ENCODE measurements at places on chromosomes 6 and 20.
A peak's percentile ranks its signal among the peaks of the same experiment; 100 is the strongest.

- DNase-seq = peak; percentile 53
- H3K4me3 ChIP-seq = no peak overlapping the region
- no peaks in the 10 kb centered on the region for H3K27me3 ChIP-seq
- H3K27ac ChIP-seq = no peak overlapping the region
- H3K36me3 ChIP-seq = no peaks in the 10 kb centered on the region
These were observed 34.0 kb upstream of the FOXO3 start for GRCh38 chr6:108526739-108527174.

- peaks cover 6% of the 10 kb centered on the region for H3K4me1 ChIP-seq
- no peak overlapping the region for H3K4me3 ChIP-seq
- H3K36me3 ChIP-seq = no peaks in the 10 kb centered on the region
- DNase-seq = no peak
- H3K27me3 ChIP-seq = no peaks in the 10 kb centered on the region
These were observed 24.3 kb downstream of the AKAP7 start for GRCh38 chr6:131159578-131159977.

- H3K4me1 ChIP-seq = peaks cover 14% of the 10 kb centered on the region
- no peak for DNase-seq
- H3K4me3 ChIP-seq = no peak overlapping the region
These were observed 270.0 kb upstream of the SOX4 start for GRCh38 chr6:21323577-21323976.

- no peak for DNase-seq
- no peak overlapping the region for H3K4me3 ChIP-seq
- H3K4me1 ChIP-seq = peaks cover 4% of the 10 kb centered on the region
- no peak overlapping the region for H3K27ac ChIP-seq
- no peaks in the 10 kb centered on the region for H3K36me3 ChIP-seq
These were observed 359.5 kb upstream of the FLRT3 start for GRCh38 chr20:14696937-14697336.

GRCh38 chr20:19285436-19285835, 73.0 kb downstream of the SLC24A3 start:
- no peak for DNase-seq
- no peaks in the 10 kb centered on the region for H3K36me3 ChIP-seq
- no peak overlapping the region for H3K4me3 ChIP-seq
- no peak overlapping the region for H3K27ac ChIP-seq
- H3K4me1 ChIP-seq = no peaks in the 10 kb centered on the region

DNA sequence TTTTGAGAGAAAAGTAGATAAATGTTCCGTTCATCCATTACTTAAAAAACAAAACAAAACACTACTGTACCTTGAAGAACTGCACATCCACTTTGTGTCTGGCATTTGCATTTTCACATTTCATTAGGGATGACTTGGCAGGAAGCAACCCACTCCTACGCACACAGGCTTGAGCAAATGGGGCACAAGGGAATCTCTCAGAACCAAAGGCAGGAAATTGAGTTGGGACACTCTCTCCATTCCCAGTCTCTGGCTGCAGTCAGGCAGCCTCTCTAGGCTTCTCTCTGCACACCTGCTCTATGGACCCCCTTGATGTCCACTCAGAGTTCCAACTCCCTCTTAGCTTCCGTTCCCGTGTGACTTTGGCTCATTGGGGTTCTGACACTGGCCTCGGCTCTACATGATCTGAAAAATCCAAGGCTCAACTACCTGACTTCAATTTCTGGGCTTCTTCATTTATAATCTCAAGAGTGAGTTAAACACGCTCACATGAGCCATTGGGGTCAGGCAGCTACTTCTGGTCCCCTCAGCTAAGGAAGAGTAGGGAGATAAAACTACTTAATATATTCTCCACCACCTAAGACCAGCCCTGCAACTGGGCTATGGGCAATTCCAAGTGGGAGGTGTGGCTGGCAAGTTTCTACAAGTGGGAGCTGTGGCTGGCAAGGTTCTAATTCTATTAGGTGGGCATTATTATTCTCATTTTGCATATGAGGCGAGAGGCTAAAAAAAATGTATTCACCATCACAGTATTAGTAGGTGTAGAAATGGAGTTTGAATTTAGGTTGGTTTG, 251.9 kb downstream of the SOD2 start:
- DNase-seq = no peak
- H3K27ac ChIP-seq = no peak overlapping the region
- H3K4me1 ChIP-seq = no peaks in the 10 kb centered on the region
- H3K27me3 ChIP-seq = no peaks in the 10 kb centered on the region
- H3K36me3 ChIP-seq = no peaks in the 10 kb centered on the region

DNA sequence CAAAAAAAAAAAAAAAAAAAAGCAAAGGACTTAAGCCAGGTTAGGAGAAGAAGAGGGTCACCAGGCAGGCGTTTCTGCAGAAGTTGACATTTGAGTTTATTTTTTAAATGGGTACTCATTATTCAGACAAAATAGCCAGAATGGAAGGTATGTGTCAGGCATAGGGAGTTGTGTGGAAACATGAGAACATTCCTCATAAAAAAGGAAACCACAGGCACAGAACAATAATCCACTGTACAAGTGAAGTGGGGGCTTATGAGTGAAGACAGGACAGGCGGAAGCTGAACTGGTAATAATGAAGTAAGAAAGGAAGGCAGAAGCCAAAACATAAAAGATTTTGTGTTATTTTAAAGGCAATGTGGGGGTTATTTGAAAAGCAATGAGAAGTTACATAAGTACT, 104.6 kb downstream of the EPB41L2 start:
- no peaks in the 10 kb centered on the region for H3K4me1 ChIP-seq
- no peak overlapping the region for H3K4me3 ChIP-seq
- no peak for DNase-seq
- no peaks in the 10 kb centered on the region for H3K36me3 ChIP-seq
- no peaks in the 10 kb centered on the region for H3K27me3 ChIP-seq

- H3K4me1 ChIP-seq = no peaks in the 10 kb centered on the region
- no peaks in the 10 kb centered on the region for H3K27me3 ChIP-seq
- H3K36me3 ChIP-seq = no peaks in the 10 kb centered on the region
- H3K4me3 ChIP-seq = no peak overlapping the region
- no peak for DNase-seq
These were observed 37.2 kb downstream of the SULF2 start for GRCh38 chr20:47748069-47748468.

- H3K27me3 ChIP-seq = no peaks in the 10 kb centered on the region
- H3K27ac ChIP-seq = no peak overlapping the region
- DNase-seq = no peak
- no peaks in the 10 kb centered on the region for H3K4me1 ChIP-seq
- peaks cover 15% of the 10 kb centered on the region for H3K36me3 ChIP-seq
These were observed 20.1 kb downstream of the PSMB1 start for GRCh38 chr6:170532867-170533488.

DNA sequence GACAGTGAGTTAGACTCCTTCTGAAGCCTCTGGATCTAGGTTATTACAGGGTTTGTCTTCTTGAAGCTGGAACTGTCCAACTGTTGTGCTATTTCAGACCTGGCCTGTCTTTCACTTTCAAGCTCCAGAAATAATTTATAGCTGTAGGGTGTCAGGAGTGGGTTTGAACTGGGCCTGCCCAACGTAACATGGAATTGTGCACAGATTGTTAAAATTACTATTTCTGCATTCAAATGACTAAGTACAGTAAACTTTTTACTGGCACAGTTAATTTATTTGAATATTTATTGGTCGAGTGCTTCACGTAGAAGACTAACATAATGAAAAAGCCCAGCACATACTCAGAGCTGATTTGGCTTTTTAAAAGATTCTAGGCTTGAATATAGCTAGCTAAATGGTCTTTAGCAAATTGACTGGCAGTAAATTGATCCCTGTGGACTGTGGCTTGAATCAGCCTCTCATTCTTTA, 74.3 kb downstream of the ARID1B start:
- H3K4me1 ChIP-seq = peaks cover 44% of the 10 kb centered on the region
- H3K4me3 ChIP-seq = no peak overlapping the region
- DNase-seq = no peak
- no peaks in the 10 kb centered on the region for H3K36me3 ChIP-seq

DNA sequence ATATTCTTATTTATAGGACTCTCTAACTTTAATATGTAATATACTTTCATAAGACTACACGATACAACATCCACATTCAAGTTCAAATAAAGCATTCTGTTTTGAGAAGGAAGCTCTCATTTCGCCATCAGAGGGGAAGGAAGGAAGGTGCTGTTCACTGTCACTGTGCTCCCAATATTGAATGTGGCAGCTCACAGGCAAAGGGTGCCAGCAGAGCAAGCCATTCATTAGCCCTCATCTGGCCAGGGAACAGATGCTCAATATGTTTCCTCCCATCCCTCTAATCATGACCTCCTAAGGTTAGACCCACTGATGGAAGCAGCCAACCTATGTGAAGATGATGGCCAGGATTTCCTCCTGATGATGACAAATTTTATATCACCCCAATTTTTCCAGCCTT, 154.4 kb downstream of the DST start:
- no peaks in the 10 kb centered on the region for H3K27me3 ChIP-seq
- no peak overlapping the region for H3K4me3 ChIP-seq
- no peak overlapping the region for H3K27ac ChIP-seq
- no peak for DNase-seq
- H3K36me3 ChIP-seq = peaks cover 30% of the 10 kb centered on the region
- no peaks in the 10 kb centered on the region for H3K4me1 ChIP-seq

DNA sequence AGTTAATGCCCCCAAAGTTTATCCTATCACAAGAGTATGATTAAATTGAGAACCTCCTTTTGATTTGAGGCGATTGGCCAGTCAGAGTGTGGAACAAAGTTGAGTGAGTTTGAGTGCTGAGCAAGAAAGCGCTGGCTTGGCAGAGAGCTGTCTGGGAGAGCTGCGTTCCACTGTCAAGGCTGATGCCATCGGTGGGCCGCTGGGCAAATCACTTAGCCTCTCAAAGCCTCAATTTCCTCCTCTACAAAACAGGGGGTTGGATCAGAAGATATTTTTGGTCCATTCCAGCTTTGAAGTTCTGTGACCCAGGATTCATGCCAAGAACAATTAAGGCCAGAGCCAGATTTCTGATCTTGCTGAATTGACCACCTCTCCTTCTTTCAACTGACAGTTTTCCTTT, 60.2 kb downstream of the TMEM242 start:
- no peaks in the 10 kb centered on the region for H3K27me3 ChIP-seq
- no peaks in the 10 kb centered on the region for H3K4me1 ChIP-seq
- no peak for DNase-seq
- no peak overlapping the region for H3K27ac ChIP-seq

- DNase-seq = no peak
- no peaks in the 10 kb centered on the region for H3K4me1 ChIP-seq
- H3K27ac ChIP-seq = no peak overlapping the region
- H3K36me3 ChIP-seq = no peaks in the 10 kb centered on the region
- no peak overlapping the region for H3K4me3 ChIP-seq
- no peaks in the 10 kb centered on the region for H3K27me3 ChIP-seq
These were observed 22.7 kb downstream of the CYP24A1 start for GRCh38 chr20:54151075-54151439.

GRCh38 chr20:34976286-34976685, 20.6 kb downstream of the MYH7B start:
- no peaks in the 10 kb centered on the region for H3K36me3 ChIP-seq
- H3K4me3 ChIP-seq = no peak overlapping the region
- no peaks in the 10 kb centered on the region for H3K27me3 ChIP-seq
- H3K4me1 ChIP-seq = peaks cover 7% of the 10 kb centered on the region
- no peak for DNase-seq

- no peak overlapping the region for H3K27ac ChIP-seq
- no peaks in the 10 kb centered on the region for H3K27me3 ChIP-seq
- H3K4me1 ChIP-seq = peaks cover 7% of the 10 kb centered on the region
- no peak overlapping the region for H3K4me3 ChIP-seq
These were observed 18.8 kb upstream of the FRMD1 start for GRCh38 chr6:168097621-168098430.

DNA sequence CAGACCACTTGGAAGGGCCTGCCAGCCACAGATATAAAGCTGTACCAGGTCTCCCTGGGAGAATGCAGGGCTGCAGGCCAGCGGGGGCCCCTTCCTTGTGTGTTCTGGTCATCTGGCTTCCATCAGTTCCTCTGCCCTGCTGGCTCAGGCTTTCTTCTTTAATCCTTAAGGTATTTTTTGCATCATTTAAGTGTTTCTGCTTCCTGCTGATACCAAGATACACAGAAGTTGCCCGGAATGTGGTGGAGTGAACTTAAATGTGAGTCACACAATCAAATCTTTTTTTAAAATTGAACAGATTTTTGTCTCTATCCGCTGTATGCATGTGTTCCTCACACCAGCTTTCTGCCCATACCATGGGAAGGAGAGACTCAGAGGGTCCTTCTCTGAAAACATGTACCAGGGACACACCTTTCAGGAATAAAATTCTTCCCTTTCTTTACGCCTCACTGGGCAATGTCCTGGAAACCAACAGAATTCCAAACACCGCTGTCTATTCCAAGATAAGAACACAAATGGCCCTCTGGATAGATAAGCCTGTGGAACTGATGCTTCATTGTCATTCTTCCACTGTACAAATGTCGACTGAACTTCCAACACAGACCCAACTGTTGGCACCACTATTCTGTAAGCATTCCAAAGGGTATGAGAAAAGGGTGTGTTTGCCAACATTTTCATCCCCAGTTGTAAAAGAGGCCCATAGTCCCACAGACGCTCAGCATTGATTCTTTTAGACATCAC, 206.2 kb upstream of the MYLIP start:
- H3K27me3 ChIP-seq = no peaks in the 10 kb centered on the region
- H3K36me3 ChIP-seq = no peaks in the 10 kb centered on the region
- no peak for DNase-seq
- H3K27ac ChIP-seq = no peak overlapping the region
- no peak overlapping the region for H3K4me3 ChIP-seq
- H3K4me1 ChIP-seq = no peaks in the 10 kb centered on the region

DNA sequence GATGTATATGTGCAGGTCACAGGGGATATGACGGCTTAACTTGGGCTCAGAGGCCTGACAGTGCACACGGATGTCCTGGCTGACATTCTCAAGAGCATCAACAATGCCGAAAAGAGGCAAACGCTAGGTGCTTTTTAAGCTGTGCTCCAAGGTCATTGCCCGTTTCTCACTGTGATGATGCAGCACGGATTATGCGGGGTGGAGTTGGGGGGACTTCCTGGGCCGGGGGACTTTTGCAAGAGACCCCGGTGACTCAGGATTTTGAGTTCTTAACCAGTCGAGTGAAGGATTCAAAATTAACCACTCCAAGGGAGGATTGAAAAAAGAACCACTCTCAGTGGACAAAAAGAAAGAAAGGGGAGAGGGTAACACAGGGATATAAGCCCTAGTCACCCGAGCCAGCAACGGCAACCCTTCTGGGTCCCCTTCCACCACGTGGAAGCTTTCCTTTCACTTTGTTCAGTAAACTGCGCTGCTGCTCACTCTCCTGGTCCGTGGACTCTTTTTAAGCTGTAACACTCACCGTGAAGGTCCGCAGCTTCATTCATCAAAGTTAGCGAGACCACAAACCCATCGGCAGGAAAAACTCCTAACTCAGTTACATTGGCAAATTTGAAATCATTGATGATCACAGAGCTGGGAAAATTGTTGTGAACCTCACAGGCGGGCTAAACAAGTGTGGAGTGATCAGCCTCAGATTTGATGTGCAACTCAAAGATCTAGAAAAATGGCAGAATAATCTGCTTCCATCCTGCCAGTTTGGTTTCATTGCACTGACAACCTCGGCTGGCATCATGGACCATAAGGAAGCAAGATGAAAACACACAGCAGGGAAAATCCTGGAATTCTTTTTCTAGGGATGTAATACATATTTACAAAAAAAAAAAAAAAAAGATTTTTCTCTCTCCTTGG, 199.3 kb downstream of the ARID1B start:
- H3K4me1 ChIP-seq = peaks cover 47% of the 10 kb centered on the region
- no peaks in the 10 kb centered on the region for H3K27me3 ChIP-seq
- H3K36me3 ChIP-seq = no peaks in the 10 kb centered on the region
- DNase-seq = peak; percentile 45
- no peak overlapping the region for H3K4me3 ChIP-seq

GRCh38 chr20:45405571-45406259, 2.4 kb upstream of the DBNDD2 start:
- no peak overlapping the region for H3K27ac ChIP-seq
- peak overlapping the region; percentile 70 for H3K4me3 ChIP-seq
- peaks cover 56% of the 10 kb centered on the region for H3K27me3 ChIP-seq
- no peaks in the 10 kb centered on the region for H3K36me3 ChIP-seq
- no peaks in the 10 kb centered on the region for H3K4me1 ChIP-seq
